ENCODE measurements at places on chromosomes 7 and 10.

DNA sequence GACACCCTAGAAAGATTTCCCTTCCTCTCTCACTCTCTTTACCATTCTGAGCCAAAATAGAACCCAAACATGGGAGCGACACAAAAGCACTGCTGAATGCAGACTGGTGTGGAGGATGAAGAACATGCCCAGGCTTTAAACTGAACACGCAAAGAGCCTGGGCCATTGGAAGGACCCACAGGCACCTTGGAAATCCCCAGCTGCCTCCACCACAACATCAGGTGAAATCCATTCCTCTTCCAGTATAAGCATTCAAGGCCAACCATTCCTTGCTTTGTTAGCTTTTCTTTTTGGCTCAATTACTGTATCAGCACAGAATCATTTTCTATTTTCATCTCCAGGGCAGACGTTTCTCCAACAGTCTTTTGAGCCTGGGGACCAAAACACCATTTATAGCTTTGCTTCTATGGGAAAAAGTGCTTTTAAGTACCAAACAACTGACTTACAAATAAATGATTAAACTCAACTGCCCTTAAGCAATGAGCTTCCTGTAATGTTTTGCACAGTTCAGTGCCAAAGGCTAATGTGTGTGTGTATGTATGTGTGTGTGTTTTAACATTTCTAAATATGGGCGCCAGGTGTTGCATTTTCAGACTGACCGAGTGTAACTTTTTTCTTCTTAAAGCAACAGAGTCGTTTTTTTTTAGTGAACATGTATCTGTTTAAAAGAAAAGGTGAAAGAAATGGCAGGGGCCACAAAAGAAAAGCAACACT lies 16.2 kb upstream of the BLNK start:
- no peak for DNase-seq

DNA sequence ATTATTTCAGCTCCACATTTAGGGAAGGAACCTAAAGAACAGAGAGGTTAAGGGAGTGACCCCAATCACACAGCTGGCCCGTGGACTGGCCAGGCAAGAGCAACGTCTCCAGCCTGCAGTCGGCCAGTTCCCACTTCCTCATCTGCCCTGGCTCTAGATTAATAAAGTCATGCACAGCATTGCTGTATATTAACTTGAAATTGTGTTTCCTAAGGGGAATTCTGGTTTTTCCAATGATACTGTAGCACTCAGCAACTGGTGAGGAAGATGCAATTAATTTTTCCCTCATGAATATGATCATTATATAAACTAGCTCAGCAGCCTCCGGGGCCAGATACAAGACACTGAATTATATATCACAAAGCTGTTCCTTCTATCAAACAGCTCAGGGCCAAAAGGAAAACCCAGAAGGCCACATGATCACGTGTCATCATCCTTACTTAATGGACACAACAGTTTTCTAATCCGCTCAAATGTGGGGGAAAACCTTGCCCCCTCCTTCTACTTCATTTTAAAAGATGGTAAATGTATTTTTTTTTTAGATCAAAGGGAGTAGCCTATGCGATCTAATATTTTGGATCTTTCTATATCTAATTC lies 295.3 kb upstream of the PRKCQ start:
- no peak for DNase-seq

DNA sequence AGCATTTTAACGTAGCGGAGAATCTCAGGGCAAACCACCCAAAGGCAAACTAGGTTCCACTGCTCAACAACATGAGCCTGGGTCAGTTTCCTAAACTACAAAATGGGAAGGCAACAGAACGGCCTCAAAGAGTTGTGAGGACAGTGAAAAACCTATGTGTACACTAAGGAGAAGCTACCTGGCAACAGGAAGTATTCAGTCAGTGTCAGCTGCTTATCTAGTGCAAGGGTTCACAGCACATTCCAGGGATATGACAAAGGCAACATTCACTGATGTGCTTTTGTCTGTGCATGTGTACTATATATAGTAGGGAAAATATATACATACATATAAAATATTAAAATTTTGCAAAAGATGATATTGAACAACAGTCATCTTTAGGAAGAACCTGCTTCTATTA lies 17.2 kb downstream of the NUDCD3 start:
- DNase-seq = no peak

DNA sequence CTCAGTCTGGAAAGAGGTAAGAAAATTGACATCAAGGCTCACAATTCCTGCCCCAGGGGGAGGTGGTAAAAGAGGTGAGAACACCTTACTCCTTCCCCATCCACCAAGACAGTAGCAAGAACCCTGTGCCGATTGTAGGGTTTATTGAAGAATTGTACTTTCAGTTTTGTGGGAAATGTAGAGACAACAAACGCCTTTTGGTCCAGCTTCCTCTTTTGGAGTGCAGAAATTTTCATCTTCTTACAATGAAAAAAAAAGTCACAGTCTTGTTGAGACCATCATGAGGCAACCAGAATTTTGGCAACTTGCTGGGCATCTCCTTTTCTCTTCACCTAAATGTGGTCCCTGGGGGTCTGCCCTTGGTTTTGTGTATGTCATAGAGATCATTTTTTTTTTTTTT lies 217.7 kb downstream of the TMEM178B start:
- no peak for DNase-seq

GRCh38 chr10:6699336-6699735 lies 119.3 kb upstream of the PRKCQ start:
- DNase-seq = no peak

DNA sequence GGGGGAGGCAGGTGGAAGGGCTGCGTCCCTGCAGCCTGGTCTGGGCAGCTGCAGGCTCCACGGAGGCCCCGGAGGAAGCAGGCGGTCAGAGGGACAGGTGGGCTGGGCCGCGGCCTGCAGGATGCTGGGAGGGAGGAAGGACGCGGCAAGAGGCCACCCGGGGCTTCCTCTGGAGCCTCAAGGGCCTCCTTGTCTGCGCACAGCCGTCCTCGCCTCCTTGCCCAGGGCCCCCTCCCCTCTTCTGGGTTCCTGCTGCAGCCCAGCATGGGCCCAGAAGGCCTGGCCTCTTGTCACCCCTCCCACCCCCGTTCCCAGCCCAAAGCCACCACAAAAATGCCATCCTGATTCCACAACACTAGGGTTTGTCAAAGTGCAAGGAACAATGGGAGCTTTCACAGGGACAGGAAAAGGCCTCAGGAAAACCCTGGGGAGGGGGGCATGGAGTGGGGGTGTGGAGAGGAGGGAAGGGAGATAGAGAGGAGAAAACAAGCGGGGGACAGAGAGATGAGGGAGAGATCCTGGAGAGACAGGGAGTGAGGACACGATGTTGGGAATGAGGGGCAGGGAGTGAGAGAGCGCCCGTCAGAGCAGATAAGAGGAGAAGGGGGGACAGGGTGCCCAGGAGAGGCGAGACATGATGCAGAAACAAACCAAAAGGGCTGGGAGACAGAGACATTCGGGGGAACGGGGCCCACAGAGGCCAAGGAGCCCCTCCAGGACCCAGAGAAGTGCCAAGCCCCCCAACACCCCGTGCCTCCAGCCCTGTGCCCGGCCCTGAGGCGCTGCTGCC lies 41.8 kb downstream of the ZCCHC24 start:
- DNase-seq = no peak

DNA sequence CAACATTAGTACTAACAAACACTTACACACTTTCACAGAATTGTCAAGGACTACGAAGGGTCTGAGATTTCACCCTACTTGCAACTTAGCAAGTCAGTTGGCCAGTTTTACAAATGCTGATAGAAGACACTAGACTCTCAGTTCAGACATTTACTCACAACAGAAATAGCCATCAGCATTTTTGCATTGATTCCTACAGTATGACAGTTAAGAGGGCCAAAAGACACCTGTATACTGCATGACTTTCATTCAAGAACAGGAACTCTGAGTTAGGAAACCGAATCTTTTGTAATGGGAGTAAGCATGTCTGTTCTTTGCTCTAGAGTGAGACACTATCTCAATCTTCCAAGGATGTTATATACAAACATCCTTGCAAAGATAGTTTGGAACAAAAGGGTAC lies 40.9 kb downstream of the FAM204A start:
- no peak for DNase-seq

DNA sequence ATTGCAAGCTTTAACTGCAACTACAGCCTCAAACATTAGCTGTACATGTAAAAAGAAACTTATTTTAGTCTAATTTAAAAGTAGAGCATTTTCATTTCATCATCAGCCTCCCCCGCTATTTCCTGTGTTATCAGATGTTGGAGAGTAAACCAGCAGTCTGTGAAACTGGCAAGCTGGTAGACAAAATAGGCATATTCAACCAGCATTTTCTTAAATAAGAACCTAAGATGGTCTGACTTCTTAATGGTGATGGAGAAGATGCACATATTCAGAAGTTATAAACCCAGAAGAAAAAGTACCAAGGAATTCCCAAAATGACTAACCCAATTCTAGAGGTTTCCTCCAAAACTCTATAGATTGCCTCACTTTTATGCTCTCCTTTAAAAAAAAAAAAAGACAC lies 24.9 kb downstream of the PIK3AP1 start:
- no peak for DNase-seq

- DNase-seq = no peak
Measured at GRCh38 chr10:50567384-50567783, 56.4 kb downstream of the SGMS1 start.

- no peak for DNase-seq
Measured at GRCh38 chr7:88127637-88128290, 92.1 kb downstream of the SRI start.

DNA sequence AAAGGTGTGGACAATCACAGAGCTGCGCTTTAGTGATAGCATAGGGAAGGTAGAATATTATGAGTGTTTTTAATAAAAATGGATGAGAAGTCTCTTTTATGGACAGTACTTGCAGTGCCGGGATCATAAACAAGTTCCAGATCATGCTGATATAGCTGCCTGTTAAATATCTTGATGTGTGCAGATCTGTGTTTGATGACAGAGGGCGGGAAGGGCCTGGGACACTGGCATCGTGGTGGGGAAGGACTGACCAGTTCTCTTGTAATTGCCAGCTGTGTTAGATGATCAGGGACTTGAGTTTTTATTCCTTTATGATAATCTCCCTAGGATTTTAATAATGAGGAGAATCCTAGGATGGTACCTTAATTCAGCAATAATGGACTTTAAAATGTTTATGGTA lies 14.6 kb downstream of the SND1 start:
- DNase-seq = no peak

DNA sequence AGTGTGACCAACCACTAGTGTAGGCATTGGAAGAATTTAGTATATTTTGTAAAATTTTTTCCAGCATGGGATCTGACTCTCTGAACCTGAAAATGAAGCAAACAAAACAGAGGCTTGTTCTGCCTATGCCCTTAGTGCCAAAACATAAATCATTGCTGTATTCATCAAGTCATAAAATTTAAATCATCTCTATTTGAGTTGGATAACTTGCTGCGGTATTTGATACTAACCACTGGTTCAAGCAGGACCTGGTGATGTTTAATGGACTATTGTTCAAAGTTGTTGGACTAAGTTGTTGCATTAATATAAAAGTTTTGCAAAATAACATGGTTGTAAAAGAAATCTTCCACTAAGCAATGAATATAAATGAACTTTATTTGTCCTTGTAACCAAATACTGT lies 19.8 kb upstream of the RPA3 start:
- DNase-seq = no peak

DNA sequence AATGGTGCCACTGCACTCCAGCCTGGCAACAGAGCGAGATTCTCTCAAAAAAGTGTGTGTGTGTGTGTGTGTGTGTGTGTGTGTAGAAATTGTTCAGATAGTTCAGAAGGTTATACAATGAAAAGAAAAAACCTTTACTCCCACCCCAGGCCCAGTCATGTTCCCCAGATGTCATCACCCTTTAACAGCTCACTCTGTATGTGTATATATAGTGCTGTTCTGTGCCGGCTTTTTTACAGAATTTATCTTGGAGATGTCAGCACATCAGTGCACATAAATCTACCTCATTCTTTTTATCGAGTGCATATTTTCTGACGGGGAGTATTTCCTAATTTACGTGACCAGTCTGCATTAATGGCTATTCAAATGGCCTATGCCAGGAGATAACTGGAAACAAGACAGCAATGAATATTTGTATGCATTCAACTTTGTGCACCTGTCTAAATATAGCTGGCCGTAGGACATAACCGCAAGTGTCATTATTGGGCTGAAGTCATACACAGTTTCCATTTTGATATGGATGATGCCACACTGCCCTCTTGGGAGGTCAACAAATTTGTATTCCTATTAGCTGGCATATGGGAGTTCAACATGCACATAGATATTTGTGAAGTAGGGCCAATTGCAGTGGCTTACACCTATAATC lies 11.7 kb downstream of the NIPSNAP2 start:
- no peak for DNase-seq

DNA sequence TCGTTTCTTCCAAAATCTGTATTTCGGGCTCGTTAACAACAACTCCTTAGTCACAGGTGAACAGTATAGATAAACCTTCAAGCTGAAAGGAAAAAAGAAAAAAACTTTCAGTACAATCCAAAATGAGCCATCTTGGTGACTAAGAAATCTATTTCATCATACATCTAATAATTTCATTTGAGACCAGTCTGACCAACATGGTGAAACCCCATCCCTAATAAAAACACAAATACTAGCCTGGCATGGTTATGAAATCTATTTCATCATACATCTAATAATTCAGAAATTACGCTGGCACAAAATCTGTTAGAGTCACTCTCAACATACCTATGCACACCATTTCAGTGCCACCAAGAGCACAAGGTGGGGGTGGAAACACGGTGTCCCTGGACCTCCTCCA lies 8.8 kb downstream of the DCLRE1C start:
- no peak for DNase-seq

GRCh38 chr10:2874963-2875362 lies 192.4 kb upstream of the PFKP start:
- no peak for DNase-seq

DNA sequence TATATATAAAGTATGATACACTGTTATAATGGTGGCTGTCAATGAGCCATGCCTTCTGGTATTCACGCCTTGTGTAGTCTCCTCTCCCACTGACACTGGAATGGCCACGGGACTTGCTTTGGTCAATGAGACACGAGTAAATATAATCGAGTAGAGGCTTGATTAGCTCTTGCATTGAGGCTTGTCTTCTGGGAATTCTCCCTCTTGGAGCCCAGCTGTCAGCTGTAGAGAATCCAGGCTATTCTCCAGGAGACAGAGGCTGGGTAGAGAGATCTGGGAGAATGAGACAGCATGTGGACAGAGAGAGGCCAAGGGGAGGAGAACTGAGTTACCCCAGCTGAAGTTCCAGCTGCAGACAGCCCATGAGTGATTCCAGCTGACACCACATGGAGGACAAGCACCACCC lies 25.2 kb upstream of the PLCE1 start:
- DNase-seq = no peak

GRCh38 chr10:107051769-107052168 lies 112.7 kb downstream of the SORCS1 start:
- DNase-seq = no peak

GRCh38 chr7:127953423-127954356 lies 77.5 kb downstream of the LRRC4 start:
- DNase-seq = no peak

DNA sequence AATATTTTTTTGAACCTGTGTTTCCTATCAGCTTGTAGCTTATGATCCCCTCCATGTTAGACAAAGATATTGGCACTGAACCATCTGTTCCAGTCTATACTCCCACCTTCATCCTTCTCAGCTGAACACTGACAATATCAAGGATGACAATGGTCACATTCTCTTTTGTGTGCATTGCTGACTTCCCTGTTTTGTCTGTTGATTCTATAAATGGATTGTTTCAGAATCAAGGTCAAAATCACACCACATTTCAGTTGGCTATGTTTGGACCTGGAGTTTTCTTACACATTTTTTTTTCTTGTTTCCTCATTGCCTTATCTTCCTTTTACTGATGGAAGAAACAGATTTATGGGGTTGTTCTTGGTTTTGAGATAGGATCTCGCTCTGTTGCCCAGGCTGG lies 11.3 kb upstream of the SMURF1 start:
- DNase-seq = no peak
